ENCODE measurements at places on chromosomes 5 and 9.

DNA sequence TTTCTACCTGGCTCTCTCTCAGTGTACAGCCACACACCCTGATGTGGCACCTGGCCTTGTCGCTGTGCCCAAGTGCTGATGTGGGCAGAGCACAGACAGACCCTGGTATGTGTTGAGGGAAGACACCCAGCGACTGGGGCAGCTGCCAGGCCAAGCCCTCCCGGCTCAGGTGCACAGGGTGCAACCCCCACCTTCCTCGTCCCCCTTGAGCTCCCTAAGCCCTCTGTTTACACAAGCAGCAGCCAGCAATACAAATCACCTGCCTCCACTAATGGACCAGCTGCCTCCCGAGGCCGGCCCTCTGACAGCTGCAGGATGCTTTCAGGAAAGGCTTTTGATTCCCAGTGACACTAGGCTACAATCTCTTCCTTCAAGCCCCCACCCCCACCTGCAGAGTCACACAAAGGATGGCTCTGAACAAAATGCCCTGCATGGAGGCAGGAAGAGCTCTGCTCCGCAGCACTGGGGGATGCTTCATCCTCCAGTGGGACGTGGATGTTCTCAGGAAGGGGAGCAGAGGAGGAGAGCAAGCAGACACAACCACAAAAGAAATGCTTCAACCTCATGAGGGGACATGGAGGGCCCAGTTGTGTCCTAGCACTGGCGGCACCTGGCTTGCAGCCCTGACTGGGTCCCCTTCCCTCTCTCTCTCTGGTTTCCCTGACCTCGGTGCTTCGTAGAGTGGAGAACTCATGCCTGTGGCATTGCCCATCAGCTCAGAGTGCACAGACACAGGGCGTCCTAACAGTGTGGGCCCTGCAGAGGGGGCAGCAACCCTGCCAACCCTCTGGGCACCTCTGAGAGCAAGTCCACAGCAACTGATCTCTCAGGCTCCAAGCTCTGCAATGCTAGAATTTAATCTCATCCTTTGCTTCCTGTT is 140.8 kb downstream of the BARX1 start:
- DNase-seq: no peak

GRCh38 chr9:126877418-126877817 is 17.0 kb downstream of the ZBTB34 start:
- no peak for DNase-seq

DNA sequence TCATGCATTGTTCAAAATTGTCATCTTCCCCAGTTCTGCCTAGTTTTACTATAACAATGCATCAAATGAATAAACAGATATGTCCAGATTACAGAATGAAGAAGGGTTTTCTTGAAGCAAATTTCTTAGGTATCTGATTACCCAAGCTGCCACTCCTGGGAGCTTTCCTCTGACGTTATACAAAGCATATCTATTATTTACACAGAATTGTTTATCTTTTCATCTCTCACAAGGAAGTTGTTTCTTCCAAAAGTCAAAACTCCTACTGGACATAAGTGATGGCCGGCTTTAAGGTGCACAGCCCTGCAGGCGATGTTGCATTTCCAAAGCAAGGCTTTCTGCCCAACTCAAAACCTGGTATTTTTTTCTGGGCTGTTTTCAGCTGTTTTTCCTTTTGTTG is 73.4 kb upstream of the ANKH start:
- no peak for DNase-seq

DNA sequence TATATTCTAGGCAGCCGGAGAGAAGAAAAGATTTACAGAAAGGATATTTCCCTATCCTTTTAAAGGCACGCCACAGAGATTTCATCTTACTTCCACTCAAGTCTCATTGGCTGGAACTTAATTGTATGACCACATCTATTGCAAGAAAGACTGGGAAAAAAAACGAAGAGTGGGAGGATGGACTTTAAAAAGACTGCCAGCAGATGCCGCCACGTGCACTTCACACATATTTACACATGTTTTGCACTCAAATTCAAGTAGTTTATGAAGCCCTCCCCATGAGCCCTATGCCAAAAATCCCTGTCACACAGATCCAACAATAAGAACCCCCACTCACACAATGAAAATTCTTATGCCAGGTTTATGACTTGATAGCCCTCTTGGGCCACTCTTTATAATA is 138.5 kb upstream of the TYRP1 start:
- no peak for DNase-seq

- no peak for DNase-seq
Measured at GRCh38 chr9:87741891-87742290, 16.0 kb downstream of the CTSL start.

- DNase-seq: no peak
Measured at GRCh38 chr9:117723986-117724625, 19.9 kb downstream of the TLR4 start.

DNA sequence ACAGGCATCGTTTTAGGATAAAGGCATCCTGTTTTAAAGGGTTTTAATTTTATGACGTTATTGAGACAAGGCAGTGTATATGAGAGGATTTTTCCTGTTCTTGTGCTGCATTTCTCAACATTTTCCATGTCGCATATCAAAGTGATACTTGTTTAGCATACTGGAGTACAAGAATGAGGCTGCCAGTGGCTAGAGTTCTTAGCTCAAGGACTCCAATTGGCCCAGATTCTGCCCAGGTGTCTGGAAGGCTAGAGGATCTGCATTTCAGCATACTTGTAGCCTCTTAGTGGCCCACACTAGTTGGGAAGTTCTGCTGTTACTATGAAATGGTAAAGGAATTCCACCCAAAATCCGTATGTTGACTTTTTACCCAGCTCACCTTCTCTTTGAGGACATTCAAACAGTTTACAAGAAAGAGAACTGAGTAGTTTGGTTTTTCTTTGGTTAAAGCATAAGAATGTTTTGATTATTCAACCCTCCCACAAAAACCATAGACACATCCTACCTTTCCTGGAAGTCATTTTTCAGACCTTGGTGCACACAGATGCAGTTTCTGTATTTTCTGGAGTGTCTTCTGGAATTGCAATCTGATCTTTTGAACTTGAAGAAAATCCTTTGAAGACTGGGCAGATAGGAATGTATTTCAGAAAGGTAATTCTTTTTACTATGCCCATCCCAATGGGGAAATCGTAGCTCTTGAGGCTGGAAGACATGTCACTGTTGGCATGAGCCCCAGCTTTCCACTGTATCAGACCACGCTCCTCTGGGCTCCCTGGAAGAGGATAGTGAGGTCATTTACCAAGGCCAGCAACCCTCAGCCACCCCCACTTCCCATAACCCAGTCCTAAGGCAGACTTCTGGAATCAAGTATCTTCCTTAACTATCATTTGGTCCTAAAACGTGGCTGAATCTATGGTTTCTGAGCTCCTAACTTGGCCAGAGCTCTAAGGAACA is 11.3 kb downstream of the SLC23A1 start:
- DNase-seq: no peak

- no peak for DNase-seq
Measured at GRCh38 chr5:149759563-149759962, 29.5 kb downstream of the PPARGC1B start.
